ENCODE measurements at places on chromosomes 3 and 15.

GRCh38 chr3:81425198-81425868 is 336.1 kb downstream of the GBE1 start:
- DNase-seq: no peak

DNA sequence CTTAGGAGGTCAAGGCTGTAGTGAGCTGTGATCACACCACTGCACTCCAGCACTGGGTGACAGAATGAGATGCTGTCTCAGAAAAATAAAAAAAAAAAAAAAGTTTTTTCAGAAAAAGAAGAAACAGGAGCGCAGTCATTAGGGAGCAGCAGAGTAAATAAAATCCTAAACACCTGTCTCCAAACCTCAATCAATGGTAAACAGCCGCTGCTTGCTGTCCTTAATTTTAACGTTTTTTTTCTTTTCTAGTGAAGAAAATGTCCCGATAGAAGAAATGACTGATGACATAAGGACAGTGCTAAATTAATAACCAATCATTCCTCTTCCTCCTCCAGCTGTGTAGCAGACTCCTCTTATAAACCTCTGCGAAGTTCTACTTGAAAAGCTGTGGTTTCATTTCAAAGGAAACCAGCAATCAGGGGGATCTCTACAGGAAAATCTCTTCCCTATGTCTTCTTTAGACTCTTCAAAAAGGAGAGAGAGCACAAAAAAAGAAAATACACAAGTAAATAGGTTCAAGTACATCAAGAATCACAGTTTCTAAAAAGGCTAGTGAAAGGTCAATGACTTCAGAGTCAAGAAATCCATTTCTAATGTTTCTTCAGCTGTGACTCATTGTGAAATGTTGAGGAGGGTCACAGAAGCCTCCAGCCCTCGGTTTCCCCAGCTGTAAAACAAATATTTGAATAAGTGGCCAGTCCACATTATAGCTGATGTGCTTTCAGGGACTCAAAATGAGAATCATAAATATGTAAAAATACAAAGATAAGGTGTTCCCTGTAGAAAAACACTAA is 127.6 kb downstream of the TMCO5A start:
- no peak for DNase-seq

DNA sequence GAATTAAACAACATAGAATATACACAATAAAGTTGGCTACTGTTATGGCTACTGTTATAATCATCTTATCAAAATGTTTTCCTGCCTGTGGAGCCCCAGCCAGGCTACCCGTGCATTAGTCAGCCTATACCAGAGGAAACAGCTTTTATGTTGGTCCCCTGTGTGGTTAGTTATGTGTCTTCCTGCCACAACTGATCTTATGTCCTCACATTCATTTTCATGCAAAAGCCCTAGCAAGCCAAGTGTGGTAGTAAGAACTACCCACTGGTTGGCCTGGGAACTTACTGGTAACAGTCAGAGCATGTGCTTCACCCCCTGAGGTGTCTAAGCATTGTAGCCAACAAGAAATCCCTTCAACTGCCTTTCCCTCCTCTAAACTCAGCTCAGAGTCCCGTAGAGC is 21.8 kb downstream of the MGLL start:
- DNase-seq: no peak

- no peak for DNase-seq
These were observed 6.1 kb downstream of the SOX14 start for GRCh38 chr3:137770066-137770834.

DNA sequence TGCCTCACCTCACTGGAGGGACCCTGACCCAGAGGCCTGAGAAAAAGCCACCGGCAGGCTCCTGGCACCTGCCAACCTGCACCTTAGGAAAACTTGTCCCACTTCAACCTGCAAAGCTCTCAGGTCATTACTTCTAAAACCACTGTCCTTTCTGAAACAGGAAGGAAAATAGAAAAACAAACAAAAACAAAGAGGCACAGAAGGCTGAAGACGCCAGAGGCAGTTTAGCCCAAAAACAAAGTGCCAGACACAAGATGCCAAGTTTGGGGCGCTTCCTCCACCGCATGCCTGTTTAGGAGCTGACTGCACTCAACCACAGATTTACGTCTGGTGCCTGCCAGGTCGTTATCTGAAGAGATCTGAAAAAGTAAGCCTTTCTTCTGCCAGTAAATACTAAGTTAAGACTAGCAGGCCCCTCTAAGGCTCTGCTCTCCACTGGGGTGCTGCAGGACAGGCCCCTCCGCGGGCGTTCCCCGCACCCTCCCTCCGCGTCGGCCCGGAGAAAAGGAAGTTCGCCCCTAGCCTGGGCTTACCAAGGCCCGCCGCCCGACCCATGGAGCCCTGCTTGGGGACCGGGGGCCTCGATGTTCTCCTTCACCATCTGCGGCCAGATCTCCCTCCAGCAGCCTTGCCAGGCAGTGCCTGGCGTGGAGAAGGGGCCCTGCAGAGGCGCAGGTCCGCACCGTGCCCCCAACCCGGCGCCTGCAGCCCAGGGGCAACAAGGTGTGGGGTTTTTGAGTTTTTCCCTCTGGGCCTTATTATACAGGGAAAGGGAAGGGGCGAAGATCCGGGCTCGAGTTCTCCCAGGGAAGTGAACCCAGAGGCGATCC is 1.3 kb downstream of the GOLGA8A start:
- no peak for DNase-seq

DNA sequence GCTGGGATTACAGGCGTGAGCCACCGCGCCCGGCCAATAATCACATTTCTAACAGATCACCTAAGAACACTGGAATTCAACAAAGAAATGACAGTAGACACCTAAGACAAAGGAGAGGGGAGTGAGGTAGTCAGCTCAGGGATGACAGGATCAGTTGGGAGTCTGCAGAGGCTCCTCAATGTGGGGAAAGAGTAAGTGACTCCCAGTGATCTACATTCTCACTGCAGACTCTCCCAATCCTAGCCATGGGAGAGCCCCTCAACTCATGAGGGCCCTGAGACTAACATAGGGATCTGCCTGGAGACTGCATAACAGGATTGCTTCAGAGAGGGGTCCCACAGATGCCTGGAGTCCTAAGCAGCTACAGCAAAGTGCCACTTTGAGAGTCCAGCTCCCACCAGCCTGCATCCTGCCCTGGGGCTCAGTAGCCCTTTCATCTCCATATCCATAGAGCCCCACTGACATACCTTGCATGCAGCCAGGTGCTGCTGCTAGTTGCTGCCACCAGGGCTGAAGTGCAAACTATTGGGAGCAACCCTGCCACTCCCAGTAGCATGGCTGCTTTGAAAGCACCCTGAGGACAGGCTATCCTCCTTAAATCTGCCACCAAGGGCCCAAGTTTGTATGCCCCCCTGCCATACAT is 21.8 kb upstream of the PFN2 start:
- DNase-seq: no peak

Measured in nucleus accumbens (tissue), 56 donors.